ENCODE measurements at places on chromosomes 7 and 10.

DNA sequence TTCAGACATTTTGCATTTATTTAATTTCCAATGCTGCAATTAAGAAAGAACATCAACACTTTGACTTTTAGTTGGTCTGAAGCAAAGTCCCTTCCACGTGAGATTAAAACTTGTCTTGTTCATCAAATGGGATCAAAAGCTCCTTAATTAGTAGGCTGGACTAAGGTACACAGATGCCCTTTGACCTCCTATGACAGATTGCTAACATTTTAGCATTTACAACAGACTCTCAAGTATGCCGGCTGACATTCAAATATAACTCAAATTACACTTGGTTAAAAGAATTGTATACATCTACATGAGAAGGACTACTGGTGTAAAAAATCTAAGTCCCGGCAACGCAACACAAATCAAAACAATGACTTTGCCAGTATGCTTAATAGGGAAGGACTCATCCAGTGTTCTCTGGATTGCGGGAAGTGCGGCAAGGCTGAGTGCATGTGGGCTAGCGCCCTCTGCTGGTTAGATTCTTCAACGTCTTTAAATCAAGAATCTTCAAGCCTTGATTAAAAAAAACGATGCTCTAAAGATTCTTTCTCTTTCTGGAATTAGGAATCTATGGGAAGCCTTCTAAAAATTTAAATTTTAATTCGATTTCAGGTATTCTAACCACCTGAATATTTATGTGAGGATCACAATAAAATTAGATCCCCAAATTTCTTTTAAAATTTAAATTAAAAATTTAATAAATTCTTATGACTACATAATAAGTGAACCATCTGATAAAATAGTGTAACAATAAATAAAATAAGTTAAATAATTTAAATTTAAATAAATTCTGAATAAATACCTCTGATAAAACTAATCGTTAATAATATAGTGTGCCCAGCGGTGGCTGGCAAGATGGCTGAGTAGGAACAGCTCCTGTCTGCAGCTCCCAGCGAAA, 444.7 kb downstream of the DGKB start:
- DNase-seq: peak; percentile 16

DNA sequence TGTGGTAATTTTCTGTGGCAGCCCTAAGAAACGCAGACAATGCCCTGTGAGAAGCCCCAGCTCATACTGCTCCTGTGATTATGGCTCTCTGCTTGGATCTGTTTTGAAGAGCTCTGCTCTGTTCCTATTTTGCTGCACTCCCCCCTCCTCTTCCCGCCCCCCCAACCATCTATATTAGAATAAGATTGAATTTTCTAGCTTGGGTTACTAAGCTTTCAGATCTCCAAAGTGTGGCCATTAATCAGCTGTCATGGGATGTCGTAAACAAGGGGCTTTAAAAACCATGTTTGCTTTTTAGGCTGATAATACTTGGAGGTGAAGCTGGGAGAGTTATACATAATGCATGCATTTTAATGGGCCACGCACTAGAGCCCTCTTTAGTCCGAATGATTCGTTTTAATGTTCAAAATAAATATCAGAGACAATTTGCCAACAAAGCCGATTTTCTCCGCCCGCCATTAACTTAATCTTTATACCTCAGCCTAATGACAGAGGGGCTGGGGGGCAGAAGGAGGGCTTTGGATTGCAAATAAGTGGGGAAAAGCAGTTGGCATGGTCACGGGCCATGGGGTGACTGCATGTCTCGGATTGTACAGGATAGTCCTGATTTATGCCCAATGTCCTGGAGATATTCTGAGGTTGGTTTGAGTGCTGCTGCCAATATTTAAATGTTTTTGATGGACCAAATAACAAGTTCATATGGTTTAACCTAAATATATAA, 165.5 kb downstream of the RPS24 start:
- DNase-seq: no peak

DNA sequence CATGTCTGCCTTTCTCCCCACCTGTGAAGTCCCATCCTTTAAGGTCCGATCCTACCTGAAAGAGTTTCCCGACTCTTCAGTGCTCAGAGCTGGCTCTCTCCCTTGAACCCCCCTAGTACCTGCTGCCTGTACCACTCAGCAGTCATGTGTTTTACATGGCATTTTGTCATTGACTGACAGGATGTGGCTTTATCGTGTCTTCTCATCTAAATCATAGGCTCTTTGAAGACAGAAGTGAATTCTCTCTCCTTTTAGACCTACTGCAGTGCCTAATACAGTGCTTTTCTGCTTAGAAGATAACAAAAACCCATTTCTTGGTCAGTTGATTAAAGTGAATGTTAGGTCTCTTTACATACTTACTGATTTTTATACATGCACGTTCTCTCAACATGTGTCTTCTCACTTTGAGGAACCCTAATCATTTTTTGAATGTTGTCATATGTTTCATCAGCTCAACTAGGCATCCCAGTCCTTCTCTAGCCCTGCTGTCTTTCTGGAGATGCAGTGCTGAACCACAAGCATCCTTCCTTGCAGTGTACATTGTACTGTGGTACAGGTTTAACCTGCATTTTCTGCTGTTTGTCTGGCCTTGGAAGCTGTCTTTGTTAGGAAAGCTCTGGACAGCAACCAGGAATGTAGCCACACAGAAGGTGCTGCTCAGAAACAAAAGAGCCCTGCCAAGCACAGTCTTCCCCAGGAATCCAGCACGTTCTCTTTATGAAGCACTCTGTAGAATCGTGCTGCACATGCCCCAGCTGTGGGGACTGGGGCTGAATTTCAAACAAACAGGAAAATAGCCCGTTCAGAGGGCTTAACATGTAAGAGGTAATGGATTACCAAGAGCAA, 28.1 kb upstream of the LRRC4 start:
- DNase-seq: no peak

DNA sequence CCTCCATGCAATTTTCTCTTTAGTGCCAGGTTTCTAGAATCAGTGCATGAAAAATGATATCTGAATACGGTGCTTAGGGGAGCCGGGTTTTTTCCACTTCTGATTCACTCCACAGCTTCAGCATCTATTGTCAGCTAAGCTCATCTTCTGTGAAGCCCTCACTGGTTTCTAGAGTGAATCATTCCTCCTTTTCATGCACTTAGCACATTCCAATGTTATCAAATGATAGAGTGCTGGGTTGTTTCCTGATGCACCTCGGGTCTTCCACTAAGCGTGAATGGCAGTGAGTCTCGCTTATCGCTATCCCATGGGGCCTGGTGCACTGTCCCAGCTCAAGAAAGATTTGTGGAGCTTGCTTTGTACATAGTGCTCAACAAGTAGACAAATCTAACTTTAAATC, 170.9 kb upstream of the RHEB start:
- no peak for DNase-seq

- no peak for DNase-seq
Measured at GRCh38 chr10:110017907-110018306, 10.1 kb downstream of the ADD3 start.

- DNase-seq: no peak
Measured at GRCh38 chr10:127907411-127908105, 655 bp downstream of the PTPRE start.

GRCh38 chr10:100653957-100654781, 91.2 kb upstream of the PAX2 start:
- peak; percentile 58 for DNase-seq

- no peak for DNase-seq
Measured at GRCh38 chr7:35019179-35019729, 18.0 kb downstream of the DPY19L1 start.

GRCh38 chr7:138468244-138469123, 8.4 kb downstream of the TRIM24 start:
- no peak for DNase-seq

GRCh38 chr10:35696392-35697287, 54.5 kb upstream of the FZD8 start:
- no peak for DNase-seq

DNA sequence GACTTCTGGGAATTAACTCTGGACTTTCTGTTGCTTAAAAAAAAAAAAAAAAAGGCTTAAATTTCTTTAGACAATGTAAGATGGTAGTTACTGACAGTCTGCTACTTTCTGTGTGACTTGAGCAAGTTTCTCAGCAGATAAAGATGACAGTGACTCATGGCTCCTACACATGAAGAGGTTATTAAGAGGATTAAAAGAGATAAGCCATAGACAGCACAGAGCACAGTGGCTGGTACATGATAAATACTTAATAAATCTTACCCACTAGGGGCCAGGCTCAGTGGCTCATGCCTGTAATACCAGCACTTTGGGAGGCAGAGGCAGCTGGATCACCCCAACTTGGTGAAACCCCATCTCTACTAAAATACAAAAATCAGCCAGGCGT, 174.8 kb downstream of the JAZF1 start:
- peak; percentile 43 for DNase-seq

DNA sequence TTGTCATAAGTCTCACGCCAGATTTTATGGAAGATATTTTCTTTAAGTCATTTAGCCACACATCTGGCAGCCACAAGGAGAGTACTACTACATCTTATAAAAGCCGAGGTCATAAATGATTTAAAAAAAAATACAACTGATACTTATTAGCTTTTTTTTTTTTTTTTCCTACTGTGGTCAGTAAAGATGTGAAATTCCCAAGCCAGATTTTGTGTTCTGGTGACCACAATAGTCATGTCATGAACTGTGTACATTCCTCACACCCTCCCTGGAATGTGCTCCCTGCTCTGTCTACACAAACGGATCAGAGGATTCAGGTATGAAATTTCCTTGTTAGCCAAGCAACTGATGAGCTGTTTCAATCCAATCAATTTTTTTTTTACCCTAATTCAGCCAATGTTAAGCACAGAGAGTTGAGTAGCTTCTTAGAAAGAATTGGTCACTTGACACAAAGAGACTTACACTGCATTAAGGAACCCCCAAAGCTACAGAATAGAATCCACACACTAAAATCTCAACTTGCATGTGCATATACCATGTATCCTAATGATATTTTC, 54.7 kb downstream of the CHRM2 start:
- DNase-seq: no peak

DNA sequence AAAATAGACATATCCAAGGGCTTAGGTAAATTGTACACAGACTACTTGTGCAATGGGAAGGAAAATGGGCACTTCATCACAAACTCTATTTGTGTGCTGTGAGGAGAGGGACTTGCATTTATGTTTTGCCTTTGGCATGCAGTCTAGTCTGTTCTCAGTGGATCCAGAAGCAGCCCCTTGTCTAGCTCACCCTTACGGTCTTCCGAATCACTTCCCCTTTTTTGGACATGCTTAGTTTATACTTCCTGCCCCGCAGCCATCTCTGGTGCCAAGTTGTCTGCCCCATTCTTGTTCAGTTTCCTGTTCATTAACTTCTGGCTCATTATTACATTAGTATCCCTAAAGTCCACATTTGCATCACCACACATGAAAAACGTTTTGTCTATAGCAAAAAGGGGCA, 161.6 kb downstream of the NRCAM start:
- DNase-seq: no peak

GRCh38 chr7:148699024-148699781, 500 bp downstream of the CUL1 start:
- no peak for DNase-seq

DNA sequence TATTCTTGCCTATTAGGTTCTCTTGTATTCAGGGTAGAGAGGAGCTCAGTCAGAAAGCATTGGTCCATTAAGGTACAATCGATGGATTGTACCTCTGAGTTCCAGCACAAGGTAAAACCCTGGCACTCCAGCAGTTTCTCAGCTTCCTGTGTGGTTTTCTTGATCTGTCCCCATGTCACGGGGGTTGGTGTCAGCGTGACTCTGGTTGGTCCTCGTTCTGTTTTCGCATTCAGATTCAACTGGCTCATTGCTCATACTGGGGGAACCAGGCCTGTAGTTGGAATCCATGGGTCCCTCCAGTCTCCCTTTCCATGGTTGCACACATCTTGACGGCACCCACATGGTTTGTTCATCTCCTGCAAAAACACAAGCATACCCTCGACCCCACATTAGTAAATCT, 32.7 kb upstream of the RASGEF1A start:
- DNase-seq: no peak

DNA sequence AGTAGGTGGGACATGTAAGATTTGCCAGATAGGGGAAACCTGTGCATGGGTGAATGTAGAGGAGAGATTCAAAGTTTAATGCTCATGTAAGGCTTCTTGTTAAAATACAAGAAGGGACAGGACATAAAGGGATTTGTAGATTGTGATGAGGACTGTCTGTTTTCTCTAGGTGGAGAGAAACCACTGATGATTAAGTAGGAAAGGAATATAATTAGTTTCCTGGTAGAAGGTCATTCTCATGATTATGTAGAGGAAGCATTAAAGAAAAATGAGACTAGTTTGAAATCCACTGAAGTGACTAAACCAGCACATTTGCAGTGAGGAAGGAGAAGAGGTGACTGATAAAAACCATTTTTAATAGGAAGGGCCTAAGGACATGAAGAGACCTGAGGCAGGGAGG, 19.6 kb upstream of the MACC1 start:
- DNase-seq: no peak

GRCh38 chr7:32943252-32944030, 13.8 kb upstream of the FKBP9 start:
- peak; percentile 69 for DNase-seq

- no peak for DNase-seq
Measured at GRCh38 chr7:105137898-105138297, 123.9 kb downstream of the KMT2E start.

DNA sequence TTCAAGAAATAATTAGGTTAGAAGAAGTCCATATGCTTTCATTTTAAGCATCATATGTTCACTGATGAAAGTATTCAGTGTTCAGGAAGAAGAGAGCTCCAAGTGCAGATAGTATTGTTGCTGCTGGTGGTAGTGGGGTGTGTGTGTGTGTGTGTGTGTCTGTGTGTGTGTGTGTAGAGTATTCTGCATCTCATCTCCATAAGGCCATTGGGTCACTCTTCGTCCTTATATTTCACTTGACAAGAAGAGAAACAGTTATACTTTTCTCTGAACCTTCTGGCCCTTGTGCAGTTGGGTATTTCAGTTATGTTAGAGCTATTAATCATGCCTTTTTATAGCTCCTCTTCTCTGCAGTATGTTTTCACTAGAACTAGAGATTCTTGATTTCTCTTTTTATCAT, 26.2 kb downstream of the ADAM22 start:
- DNase-seq: no peak

DNA sequence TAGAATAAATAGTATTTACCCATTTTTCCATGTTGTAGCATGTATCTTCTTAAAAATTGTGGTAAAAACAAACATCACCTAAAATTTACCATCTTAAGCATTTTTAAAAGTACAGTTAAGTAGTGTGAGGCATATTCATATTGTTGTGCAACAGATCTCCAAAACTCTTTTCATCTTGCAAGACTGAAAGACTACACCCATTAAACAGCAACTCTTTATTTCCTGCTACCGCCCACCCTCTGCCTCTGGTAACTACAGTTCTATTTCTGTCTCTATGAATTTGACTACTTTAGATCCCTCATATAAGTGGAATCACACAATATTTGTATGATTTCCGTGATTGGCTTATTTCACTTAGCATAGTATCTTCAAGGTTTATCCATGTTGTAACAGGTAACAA, 40.0 kb upstream of the AGBL3 start:
- DNase-seq: no peak
